ENCODE measurements at places on chromosomes 3 and 15.

DNA sequence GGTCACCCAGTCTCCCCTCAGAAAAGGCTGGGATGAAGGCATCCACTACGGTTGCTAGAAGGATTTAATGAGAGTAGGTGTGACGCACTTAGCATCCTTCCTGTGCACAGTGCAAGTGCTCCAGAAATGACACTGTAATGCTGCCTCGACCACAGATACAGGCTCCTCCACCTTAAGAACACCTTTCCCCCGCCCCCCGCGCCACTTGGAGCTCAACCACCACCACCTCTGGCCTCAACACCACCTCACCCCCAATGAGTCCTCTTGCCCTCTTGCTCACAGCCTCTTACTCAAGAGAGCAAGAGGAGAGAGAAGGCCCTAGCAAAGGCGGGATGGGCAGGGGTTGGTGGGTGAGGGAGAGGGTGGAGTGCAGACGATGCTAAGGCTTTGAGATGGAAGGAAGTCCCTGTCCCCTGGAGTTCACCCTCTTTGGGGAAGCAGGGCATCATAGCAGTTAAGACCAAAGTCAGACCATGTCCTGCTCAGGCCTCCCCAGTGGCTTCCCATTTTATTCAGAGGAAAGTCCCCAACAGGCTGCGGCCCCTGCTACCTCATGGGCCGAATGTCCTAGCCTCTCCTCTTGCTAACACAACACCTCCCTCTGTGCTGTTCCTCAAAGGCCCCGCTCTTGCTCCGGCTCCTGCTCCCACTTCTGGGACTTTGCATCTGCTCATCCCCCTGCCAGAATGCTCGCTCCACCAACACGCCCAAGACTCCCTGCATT, 8.3 kb downstream of the STARD5 start:
- no peak for DNase-seq

GRCh38 chr15:51366920-51367319, 25.5 kb downstream of the GLDN start:
- no peak for DNase-seq

GRCh38 chr3:4220065-4220464, 83.1 kb upstream of the SETMAR start:
- DNase-seq, result no peak

DNA sequence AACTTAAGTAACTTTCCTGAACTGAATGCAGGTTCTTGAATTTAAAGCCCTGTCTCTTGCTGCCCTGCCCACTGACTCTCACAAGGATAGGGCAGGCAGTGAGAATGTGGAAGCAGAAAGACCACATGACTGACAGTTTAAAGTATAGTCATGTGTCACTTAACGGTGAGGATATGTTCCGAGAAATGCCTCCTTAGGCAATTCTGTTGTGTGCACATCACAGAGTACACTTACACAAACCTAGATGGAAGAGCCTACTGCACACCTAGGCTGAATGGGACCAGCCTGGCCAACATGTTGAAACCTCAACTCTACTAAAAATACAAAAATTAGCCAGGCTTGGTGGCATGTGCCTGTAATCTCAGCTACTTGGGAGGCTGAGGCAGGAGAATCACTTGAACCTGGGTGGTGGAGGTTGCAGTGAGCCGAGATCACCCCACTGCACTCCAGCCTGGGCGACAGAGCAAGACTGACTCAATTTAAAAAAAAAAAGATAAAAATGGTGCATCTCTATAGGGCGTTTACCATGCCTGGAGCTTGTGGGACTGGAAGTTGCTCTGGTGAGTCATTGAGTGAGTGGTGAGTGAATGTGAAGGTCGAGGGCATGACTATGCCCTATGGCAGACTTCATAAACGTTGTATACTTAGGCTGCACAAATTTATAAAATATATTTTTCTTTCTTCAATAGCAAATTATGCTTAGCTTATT, 18.9 kb upstream of the COPG1 start:
- DNase-seq, result no peak

DNA sequence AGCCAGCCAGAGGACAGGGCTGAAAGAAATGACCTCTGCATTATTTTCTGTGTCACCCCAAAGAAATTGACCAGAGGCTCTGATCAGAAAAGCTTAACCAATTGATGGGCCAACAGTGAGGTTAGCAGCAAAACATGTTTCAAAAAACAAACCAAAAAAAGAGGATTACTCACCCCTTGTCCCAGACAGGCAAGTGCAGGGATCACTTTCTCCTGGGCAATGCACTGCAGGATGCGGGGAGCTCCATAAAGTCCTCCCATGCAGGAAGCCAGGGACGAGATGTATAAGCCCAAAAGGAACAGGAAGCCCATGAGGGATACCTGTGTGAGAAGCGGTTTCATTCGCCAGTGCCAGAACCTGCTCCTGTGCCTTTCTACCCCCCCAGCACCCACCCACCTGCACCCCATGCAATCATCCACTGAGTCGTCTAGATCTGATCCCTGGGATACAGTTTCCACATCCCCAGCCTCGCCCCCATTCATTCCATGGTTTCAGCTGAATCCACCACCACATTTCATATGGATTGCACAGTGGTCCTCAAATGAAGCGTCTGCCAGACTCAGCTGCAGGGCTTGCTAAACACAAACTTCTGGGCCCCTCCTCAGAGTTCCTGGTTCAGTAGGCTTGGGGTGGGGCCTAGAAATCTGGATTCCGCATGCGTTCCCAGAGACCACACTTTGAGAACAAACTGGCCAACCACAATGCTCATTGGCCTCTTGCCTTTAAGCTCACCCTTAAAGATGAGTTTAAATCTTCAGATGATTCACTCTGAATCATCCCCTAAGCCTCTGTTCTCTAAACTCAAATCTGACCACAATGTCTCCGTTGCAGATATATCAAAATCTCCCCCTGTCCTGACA, 54.4 kb upstream of the HEG1 start:
- no peak for DNase-seq

GRCh38 chr15:41828807-41829141, 882 bp downstream of the JMJD7 start:
- DNase-seq, result no peak

GRCh38 chr3:113096188-113096892, 105.6 kb downstream of the GTPBP8 start:
- DNase-seq, result no peak

- no peak for DNase-seq
These were observed 36.5 kb downstream of the CDV3 start for GRCh38 chr3:133610031-133610430.

- no peak for DNase-seq
These were observed 70.4 kb downstream of the ADAMTS7 start for GRCh38 chr15:78740904-78741274.

- no peak for DNase-seq
These were observed 257.2 kb upstream of the SOX2 start for GRCh38 chr3:181454451-181455027.

DNA sequence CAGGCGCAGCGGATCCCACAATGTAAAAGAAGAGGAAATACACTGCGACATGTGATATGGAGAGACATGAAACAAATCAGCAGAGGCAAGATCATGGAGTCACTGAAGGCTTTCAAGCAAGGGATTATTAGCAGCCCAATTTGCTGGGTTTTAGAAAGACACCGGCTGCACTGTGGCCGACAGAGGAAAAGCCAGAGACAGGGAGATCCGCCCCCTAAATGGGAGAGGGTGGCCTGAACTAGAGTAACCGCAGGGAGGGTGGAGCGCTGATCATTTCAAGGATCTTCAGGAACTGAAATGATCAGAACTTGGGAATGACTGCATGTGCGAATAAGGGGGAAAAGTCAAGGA, 612 bp upstream of the C15orf40 start:
- DNase-seq, result no peak

- DNase-seq, result no peak
These were observed 54.7 kb downstream of the ONECUT1 start for GRCh38 chr15:52735231-52736089.

DNA sequence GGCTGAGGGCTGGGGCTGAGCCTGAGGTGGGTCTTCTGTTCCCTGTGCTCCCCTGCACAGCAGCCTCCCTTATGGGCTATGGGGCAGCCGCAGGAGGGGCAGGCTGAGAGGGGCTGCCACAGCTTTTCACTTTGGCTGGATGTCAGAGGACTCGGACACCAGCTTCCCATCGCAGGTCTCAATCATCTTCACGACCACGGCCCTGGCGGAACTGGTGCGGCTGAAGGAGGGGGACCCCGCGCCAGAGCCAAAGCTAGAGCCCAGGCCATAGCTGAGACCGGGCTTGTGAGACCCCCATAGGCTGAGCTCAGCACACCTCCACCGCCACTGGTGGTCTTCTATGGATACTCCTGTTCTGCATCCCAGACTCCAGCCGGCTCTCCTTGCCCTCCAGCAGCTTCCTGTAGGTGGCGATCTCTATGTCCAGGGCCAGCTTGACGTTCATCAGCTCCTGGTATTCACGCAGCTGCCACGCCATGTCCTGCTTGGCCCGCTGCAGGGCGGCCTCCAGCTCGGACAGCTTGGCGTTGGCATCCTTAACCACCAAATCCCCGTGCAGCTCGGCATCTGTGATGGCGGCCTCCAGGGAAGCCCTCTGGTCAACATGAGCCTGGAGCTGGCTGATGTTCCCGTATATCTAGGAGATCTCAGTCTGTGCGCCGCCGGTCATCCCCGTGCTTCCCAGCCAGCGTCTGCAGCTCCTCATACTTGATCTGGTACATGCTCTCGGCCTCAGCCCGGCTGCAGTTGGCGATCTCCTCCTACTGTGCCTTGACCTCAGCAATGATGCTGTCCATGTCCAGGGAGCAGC, 181.7 kb upstream of the SYNPR start:
- DNase-seq, result no peak

DNA sequence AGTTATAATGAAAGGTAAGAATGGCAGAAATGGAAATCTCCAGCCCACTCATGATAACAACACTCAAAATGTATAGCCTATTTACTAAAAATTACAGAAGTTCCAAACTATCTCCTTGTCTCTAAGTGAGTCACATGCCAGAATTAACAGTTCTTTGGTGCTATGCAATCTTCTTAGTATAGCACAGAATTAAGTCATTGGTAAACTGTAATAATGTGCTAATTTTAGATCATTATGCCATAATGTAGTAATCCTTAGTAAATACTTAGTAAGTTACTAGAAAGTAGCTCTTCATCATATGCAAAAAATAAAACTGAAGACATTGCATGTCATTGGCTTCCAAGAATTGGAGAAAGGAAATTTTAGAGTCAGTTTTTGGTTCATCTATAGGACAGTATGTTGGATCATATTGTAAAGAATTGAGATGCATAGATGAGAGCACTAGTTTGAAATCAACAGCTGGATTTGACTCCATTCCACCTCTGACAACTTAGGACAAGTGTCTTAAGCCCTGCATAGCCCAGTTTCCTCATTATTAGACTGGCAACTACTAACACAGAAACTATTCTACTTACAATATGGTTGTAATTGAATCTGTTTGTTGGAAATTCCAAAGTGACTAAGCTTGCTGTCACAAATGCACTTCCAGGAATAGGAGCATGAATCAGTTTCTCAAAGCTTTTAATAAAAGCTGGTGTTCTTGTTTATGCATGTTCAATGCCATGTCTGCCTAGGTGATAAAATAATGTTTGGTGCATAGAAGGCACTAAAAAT, 40.1 kb upstream of the CD47 start:
- DNase-seq, result no peak

DNA sequence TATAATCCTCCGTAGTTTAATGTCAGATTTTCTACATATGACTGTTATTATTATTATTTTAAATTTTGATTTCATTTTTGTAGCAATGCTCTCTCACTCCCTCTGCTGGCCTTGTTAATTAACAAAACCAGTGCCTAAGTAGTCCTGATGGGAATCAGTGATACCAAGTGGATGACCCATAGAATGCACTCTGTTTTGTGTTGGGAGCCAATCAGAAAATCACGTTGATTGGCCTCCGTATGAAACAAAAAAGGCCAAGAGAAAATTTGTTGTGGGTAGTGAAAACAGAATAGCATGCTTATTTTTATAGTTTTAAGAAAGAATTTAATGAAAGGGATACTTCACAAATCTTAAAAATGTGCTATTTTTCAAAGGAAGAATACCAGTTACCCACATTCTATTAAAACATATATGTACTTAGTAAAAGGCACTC, 34.4 kb upstream of the MEIS2 start:
- no peak for DNase-seq

DNA sequence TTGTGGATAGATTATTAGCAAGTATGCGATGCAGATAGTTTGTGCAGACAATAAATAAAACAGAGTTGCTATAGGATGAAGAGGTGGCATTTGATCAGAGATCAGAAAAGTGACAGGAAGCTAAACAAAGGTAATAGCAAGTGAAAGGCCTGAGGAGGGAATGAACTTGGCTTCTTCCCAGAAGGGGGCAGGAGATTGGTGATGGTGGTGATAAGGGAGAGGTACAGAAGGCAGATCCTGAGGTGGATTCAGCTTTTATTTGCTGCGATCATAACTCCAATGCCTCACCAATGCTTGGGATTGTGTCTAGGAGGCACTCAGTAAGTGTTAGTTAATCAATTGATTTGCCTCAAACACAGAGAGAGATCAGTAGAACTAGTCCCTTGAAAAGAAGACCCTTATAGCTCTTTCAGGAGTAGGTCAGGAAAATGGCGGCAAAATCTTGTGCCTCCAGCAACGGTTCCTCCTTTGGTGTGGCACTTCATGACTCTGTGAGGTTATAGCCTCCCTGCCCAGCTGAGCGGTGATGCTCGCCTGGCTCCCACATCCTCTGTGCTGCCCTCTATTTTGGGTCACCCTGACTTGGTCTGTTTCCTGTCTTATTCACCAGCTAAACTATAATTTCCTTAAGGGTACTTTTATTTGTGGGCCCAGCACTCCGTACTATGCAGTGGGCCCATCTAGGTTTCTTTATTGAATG, 37.5 kb downstream of the TGFBR2 start:
- no peak for DNase-seq

- DNase-seq, result no peak
These were observed 51.5 kb upstream of the DCUN1D1 start for GRCh38 chr3:183031826-183032225.

GRCh38 chr3:71591101-71591500, 7.6 kb upstream of the FOXP1 start:
- DNase-seq, result no peak

DNA sequence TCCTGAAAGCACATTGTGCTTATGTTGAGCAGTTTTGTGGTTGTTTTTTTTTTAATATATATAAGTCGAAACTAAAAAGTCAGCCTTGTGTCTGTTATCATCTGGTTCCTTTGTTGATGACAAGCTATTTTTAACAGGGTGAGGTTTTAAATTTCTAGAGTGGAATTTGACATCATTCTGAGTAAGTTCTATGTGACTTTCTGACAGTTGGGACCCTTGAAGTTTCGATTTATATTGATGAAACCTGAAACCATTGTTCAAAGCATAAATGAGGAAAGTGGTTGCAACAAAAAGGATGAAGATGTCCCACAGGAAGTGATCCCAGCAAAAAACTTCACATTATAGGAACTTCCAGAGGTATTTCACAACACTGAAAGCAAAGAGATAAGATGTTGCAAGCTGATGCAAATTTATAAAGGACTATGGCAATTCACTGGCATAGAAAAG, 94.0 kb downstream of the CYP19A1 start:
- no peak for DNase-seq

- no peak for DNase-seq
These were observed 36.1 kb upstream of the ACKR4 start for GRCh38 chr3:132561003-132561402.
